ENCODE measurements at places on chromosomes 7 and 10.

- no peak for DNase-seq
These were observed 69.6 kb downstream of the SDHAF3 start for GRCh38 chr7:97187067-97187466.

GRCh38 chr10:78847485-78847884 lies 221.3 kb upstream of the ZMIZ1 start:
- DNase-seq: no peak

- no peak for DNase-seq
These were observed 172.9 kb downstream of the LRRC4 start for GRCh38 chr7:127858091-127858914.

DNA sequence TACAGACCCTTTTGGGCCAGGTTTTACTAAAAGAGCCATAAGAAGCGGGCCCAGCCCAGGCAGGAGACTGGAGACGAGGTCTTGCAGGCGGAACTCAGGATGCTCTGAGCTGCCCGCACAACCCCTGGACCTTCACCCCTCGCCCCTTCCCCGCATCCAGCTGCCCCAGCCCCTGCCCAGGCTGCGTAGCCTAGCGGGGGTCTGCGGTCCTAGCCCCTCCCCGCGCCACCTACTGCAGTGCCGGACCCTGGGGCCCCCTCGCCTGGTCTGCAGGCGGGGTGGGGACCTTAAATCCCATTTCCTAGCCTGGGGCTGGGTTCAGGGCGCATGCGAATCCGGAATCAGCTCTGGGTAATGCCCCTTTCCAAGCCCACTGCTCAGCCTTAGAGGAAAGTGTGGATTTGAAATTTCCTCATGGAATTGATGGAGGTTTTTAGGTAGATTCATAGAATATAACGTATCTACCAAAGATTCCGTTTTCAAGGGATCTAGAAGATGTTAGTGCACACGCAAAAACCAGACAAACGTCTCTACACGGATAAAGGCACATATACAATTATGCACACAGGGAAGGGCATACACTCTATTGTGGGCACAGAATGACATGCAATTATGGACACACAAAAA lies 546 bp upstream of the HOXA3 start:
- DNase-seq: no peak

DNA sequence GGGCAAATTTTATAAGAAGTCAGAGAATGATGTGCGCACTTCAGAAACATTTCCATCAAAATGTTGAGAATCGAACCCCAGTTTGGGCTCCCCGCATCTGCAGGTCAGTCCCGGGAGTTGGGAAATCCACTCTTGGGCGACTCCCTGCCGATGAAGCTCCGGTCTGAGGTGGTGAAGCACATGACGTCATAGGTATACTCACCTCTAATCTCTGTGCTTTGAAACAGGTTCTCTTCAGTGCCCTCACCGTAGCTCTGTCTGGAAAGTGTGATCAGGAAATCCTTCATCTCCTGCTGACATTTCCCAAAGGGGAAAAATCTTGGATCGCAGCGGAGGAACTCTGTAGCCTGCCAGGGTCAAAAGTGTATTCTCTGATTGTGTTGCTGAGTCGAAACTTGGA lies 138.5 kb downstream of the ABCA13 start:
- no peak for DNase-seq

DNA sequence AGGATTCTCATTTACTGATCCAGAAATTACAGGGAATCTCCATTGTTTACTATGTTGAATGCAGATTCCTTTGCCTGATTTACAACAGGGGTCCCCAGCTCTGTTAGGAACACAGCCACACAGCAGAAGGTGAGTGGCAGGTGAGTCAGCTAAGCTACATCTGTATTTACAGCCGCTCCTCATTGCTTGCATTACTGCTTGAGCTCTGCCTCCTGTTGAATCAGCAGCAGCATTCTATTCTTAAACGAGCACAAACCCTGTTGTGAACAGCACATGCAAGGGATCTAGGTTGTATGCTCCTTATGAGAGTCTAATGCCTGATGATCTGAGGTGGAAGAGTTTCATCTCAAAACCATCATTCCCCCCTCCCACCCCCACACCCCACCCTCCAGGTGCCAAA lies 23.3 kb upstream of the CELF2 start:
- no peak for DNase-seq

- DNase-seq: no peak
These were observed at the start of gene TMEM139 for GRCh38 chr7:143284591-143285469. TMEM139 (plus strand) TSS chr7:143284958; CDS start chr7:143285958, 1,000 bp downstream.

DNA sequence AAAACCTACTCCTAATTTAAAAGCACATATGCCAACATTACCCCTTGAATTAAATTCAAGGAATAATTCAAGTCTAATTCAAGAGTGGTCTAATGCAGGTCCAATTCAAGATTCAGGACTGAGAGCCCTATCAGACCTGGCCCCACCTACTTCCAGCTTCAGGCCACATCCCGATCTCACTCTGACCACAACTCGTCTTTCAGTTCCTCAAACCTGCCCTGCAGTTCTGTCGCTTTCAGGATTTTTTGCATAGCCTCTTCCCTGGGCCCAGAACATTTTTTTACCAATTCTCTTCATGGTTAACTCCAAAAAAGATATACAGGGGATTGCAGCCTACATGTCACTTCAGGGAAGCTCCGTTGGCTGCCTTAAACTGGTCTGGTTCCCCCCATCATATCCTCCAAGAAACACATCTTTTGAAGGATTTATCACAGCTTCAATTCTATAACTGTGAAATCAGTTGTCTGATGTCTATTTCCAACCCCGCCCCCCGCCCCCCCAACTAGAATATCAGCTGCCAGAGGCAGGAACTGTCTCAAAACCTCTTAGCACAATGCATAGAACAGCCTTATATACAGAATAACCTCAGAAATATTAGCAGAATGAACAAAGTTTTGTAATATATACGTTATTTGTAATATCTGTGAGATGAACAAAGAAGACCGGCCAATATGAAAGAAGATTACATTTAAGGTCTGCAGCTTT lies 20.8 kb downstream of the CCDC6 start:
- peak; percentile 63 for DNase-seq

GRCh38 chr10:111246136-111246535 lies 169.3 kb downstream of the ADRA2A start:
- DNase-seq: no peak

All from activated CD8-positive, alpha-beta memory T cell treated with anti-CD3 and anti-CD28 coated beads, Interleukin-2, amount 10 ng/mL, durations not matched to agents 7 days and 5 days (primary cell).